Stimulated activated CD8-positive, alpha-beta memory T cell treated with anti-CD3 and anti-CD28 coated beads, Interleukin-15, amount 100 ng/mL, for 1 hour (primary cell): ENCODE measurements at places on chromosomes 7 and 10.

GRCh38 chr10:43647576-43647975 is 1.1 kb downstream of the ZNF32 start:
- DNase-seq = no peak

GRCh38 chr10:97607095-97607636 is 17.6 kb downstream of the C10orf62 start:
- DNase-seq = no peak

- no peak for DNase-seq
Measured at GRCh38 chr7:127066974-127067373, 185.8 kb downstream of the GRM8 start.

GRCh38 chr7:118082506-118082905 is 101.5 kb upstream of the LSM8 start:
- no peak for DNase-seq

DNA sequence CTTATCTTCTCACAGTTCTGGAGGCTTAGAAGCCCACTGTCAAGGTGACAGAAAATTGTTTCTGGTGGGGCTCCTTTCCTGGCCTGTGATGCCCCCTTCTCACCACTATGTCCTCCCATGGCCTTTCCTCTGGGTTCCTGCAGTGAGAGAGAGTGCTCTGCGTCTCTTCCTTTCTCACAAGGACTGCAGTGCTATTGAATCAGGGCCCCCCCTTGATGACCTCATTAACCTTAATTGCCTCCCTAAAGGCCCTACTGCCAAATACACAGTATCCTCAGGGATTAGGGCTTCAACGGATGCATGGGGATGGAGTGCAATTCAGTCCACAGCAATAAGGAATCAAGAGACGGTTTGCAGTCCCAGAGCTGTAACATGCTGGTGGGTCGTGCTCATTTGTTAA is 82.0 kb upstream of the GRB10 start:
- no peak for DNase-seq

GRCh38 chr10:95830044-95830443 is 74.1 kb downstream of the ENTPD1 start:
- DNase-seq = no peak

DNA sequence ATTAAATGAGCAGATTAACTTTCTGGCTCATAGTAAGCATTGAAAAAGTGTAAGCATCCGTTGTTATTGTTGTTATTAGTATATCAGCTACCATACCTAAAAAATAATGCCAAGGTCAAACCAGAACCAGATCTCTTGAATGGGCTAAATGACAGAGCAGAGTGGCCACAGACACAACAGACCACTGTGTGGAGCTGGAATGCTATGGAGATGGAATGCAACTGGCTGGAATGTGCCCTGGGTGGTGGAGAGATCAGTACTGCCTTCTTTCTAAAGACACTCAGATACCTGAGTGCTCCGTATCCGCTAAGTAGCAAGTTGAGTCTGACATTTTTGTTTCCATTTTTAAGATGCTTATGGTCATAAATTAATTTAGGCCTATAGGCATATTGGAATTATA is 20.5 kb upstream of the DNAJB12 start:
- no peak for DNase-seq

DNA sequence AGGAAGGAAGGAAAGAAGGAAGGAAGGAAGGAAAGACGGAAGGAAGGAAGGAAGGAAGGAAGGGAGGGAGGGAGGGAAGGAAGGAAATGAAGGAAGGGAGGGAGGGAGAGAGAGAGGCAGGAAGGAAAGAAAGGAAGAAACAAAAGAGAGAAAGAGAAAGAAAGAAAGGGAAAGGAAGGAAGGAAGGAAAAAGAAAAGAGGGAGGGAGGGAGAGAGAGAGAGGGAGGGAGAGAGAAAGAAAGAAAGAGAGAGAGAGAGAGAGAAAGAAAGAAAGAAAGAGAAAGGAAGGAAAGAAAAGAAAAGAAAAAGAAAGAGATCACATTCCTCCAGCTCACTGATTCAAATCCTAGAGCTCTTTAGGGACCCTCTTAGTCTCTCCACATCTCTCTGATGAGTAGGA is 24.7 kb downstream of the ELN start:
- no peak for DNase-seq

DNA sequence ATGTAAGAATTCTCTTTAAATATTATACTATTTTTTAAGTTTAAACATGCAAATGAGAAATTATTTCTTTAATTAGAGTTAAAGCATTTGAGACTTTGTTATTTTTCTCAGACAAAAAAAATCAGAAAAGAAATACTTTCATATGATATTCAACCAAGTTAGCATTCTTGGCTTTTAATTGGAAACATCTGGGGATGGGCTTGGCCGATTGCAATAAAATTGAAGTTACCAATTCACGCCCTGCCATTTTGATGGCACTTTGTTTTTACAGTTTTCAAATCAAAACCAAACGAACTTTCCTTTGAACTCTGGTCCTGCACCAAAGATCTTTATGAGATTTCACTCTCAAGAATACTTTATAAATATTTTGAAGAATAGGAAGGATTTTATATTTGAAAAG is 127.7 kb downstream of the ATE1 start:
- no peak for DNase-seq
